ENCODE measurements at places on chromosomes 7 and 10. TPM values are rescaled to one million over a fixed set of nuclear protein-coding genes. Genes with fewer than 3 reads are reported as not detected.
A peak's percentile ranks its signal among the peaks of the same experiment; 100 is the strongest.

- H3K27me3 ChIP-seq: no peaks in the 10 kb centered on the region
- DNase-seq: no peak
- no peaks in the 10 kb centered on the region for H3K36me3 ChIP-seq
- no peak overlapping the region for H3K27ac ChIP-seq
- H3K4me1 ChIP-seq: no peaks in the 10 kb centered on the region
- no peak overlapping the region for H3K4me3 ChIP-seq
Observed at GRCh38 chr10:15550950-15551349, 168.8 kb downstream of the ITGA8 start.

- H3K4me1 ChIP-seq: peaks cover 9% of the 10 kb centered on the region
- peak; percentile 77 for DNase-seq
- H3K27ac ChIP-seq: peak within 1 kb of the TSS; percentile 28
- no peaks in the 10 kb centered on the region for H3K27me3 ChIP-seq
Observed at GRCh38 chr7:140403878-140404564, at the start of gene RAB19. RAB19 (plus strand) TSS chr7:140404058; CDS start chr7:140407647, 3,589 bp downstream.

- H3K27me3 ChIP-seq: peaks cover 34% of the 10 kb centered on the region
- peaks cover 12% of the 10 kb centered on the region for H3K4me1 ChIP-seq
- no peak for DNase-seq
- H3K36me3 ChIP-seq: no peaks in the 10 kb centered on the region
Observed at GRCh38 chr7:28855538-28856217, 102.5 kb downstream of the TRIL start.

- no peak for DNase-seq
- H3K4me3 ChIP-seq: no peak overlapping the region
- no peak overlapping the region for H3K27ac ChIP-seq
- no peaks in the 10 kb centered on the region for H3K4me1 ChIP-seq
- no peaks in the 10 kb centered on the region for H3K36me3 ChIP-seq
Observed at GRCh38 chr7:97565665-97566064, 166.2 kb upstream of the TAC1 start.

- peaks cover 14% of the 10 kb centered on the region for H3K4me1 ChIP-seq
- H3K27me3 ChIP-seq: no peaks in the 10 kb centered on the region
- no peak overlapping the region for H3K4me3 ChIP-seq
- no peaks in the 10 kb centered on the region for H3K36me3 ChIP-seq
- DNase-seq: no peak
Observed at GRCh38 chr10:28940158-28940888, 263.0 kb downstream of the BAMBI start.

- no peaks in the 10 kb centered on the region for H3K27me3 ChIP-seq
- H3K4me3 ChIP-seq: peak overlapping the region; percentile 77
- peak overlapping the region; percentile 77 for H3K27ac ChIP-seq
Observed at GRCh38 chr7:75639071-75639885, 99.5 kb downstream of the HIP1 start.

DNA sequence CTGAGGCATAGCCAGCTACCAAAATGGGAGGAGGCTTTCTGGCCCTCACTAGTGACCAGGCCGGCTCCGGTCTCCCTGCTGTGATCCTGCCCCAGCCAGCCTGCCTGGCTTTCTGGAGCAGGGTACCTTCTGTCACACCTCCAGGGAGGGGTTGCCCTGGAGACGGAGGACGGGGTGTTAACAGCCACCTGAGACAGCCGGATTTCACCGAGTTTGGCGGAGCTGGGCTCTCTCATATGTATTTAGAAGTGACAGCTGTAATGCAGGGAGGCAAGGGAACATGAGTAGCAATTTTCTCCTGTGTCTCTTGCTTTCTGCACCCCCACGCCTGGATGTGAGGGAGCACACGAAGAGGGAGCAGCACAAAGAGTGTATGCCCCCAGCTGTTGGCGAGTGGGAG is 473.3 kb downstream of the PLXNA4 start:
- no peak overlapping the region for H3K4me3 ChIP-seq
- no peaks in the 10 kb centered on the region for H3K27me3 ChIP-seq
- H3K36me3 ChIP-seq: no peaks in the 10 kb centered on the region
- H3K4me1 ChIP-seq: no peaks in the 10 kb centered on the region

GRCh38 chr7:81583090-81583489 is 186.8 kb downstream of the HGF start:
- no peaks in the 10 kb centered on the region for H3K4me1 ChIP-seq
- no peak overlapping the region for H3K27ac ChIP-seq
- DNase-seq: no peak
- H3K27me3 ChIP-seq: no peaks in the 10 kb centered on the region

Gene FAM25G
- not detected for total RNA-seq

Gene ZCWPW1
- 4.8 TPM for total RNA-seq

Gene PLEKHS1
- not detected for total RNA-seq

All from upper lobe of right lung (tissue), 1 donor.